Stimulated activated naive B cell treated with anti-CD40 and anti-IgM and Interleukin-4, amounts not matched to agents 10 μg/mL and 1 μg/mL and 100 μg/mL, for 72 hours (primary cell): ENCODE measurements at places on chromosomes 3 and 15.

- no peak for DNase-seq
Observed at GRCh38 chr3:128276577-128277183, 123.4 kb downstream of the EEFSEC start.

DNA sequence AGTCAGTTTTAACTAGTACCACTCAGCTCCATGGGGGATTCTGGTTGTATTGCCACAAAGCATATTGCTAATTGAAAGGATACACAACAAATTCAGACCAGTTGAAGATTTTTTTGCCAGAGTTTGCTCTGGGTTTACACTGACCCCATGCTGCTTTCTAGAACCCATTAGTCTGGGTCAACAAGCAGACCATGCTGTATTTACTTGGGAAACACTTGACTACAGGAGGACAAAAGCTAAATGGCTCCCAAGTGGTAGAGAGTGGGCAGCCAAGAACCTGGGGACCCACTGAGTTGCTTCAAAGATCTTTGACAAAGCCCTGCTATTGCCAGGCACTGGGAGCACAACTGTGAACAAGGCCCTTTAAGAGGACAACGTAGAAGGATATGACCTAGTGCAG is 86.8 kb upstream of the PSMD6 start:
- no peak for DNase-seq

DNA sequence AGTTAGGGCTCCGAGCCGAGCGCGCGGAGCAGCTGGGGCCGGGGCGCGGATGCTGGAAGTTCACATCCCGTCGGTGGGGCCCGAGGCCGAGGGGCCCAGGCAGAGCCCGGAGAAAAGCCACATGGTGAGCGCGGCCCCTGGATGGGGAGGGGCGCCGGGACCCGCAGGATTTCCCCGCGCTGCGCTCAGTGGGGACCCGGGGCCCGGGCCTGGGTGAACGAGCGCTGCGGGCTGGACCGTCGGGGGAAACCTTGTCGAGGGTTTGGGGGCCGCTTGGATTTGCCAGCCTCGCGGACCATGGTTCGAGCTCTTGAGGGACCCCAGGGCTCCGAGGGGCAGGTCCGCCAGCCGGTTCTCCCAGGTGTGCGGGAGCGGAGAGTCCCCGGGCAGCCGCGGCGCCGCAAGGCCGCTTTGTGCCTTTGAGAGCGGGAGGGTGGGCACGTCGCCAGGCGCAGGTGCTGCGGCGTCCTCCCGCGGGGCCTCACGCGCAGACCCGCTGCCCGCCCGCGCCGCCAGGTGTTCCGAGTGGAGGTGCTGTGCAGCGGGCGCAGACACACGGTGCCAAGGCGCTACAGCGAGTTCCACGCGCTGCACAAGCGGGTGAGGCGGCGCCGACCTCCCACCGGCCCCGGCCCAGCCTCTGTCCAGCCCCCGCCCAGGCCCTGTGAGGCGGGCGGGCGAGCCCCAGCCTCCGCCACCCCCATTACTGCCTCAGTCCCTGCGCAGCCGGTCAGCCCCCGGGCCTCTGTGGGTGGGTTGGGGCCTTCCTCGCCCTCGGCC is at the start of gene SNX22:
SNX22 (plus strand) TSS at position 5 of the 780 bp plus-strand sequence; CDS start at position 50, 45 bp downstream.
- DNase-seq = peak; percentile 23

DNA sequence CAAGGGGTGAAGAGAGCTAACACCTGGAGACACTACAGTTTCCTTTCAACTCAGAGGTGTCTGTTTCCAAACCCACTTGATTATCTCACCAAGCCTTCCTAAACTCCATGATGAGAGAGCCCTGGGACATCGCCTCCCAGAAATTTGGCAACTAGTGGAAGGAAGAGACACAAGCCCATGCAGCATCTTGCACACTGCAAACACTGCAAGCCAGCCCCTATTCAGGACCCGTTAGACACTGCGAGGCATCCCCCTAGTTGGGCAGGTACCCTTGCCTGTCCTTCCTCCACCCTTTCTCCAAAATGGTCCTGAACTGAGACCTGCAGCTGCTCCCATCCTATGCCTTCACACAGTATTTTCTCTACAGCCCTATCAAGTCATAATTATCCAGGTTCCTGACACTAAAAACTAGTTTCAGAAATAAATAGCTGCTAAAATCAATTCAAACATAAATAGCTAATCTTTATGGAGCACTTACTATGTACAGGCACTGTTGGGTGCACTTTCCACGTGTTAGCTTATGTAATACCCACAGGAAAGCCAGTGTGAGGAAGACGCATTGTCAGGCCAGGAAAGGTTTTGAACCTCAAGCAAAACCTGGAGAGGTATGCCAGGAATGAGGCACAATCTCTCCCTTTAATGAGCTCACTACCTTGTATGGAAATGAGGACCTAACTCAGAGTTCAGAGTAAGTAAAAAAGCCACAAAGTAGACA is 2.8 kb downstream of the MAGI1 start:
- DNase-seq = no peak

DNA sequence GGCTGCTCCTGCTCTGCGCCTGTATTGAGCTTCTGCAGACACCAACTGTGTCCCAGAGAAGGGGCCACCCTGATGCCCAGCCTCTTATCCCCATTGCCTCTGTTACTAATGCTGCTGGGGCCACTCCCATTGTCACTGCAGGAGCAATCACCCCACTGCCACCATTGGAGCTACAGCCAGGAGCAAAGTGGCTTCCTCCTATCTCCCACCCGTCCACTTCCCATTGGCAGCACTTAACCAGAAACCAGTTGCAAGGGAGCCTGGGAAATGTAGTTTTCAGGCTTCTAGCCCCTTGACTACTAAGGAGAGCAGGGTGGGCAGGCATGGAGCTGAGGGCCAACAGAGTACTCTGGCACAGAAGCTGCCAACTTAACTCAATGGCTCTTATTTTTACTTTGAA is 55.9 kb upstream of the KLF13 start:
- DNase-seq = no peak

- no peak for DNase-seq
Observed at GRCh38 chr3:27081992-27082607, 287.1 kb downstream of the NEK10 start.

DNA sequence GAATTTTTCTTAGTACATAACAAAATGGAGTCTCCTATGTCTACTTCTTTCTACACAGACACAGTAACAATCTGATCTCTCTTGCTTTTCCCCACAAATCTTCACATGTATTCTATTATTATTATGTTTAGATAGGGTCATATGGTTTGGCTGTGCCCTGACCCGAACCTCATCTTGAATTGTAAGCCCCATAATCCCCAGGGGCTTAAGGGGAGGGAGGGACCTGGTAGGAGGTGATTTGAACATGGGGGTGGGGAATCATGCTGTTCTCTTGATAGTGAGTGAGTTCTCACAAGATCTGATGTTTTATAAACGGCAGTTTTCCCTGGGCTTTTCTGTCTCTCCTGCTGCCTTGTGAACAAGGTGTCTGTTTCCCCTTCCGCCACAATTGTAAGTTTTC is 86.7 kb upstream of the SELENOK start:
- no peak for DNase-seq

DNA sequence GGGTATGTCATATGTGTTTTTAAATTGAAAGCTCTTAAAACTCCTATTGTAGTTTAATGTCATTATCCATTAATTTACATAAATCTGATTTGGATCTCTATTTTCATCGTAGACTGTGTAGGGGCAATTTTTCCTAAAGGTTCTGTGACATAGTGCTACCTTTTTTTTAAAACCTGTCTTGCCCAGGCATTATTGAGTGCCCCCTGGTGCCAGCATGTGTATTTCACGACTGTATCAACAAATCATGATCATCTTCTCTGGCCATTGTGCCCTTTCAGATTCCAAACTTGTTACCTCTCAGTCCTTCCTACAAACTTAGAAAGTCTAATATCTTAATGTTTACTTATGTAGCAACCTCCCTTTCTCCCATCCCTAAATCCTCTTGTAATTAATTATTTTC is 97.2 kb upstream of the FLNB start:
- no peak for DNase-seq

- DNase-seq = no peak
Observed at GRCh38 chr3:9903238-9903624, 583 bp downstream of the IL17RE start.

GRCh38 chr3:141646760-141647561 is 91.1 kb upstream of the RNF7 start:
- no peak for DNase-seq

DNA sequence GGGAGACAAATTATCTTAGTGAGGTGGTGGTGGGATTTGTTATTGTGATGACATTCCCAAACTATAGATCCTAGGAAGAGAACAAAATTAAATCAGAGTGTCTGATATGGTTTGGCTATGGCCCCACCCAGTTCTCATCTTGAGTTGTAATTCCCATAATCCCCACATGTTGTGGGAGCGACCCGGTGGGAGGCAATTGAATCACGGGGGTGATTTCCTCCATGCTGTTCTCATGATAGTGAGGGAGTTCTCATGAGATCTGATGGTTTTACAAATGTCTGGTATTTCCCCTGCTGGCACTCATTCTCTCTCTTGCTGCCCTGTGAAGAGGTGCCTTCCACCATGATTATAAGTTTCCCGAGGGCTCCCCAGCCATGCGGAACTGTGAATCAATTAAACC is 62.0 kb downstream of the RPL22L1 start:
- no peak for DNase-seq

DNA sequence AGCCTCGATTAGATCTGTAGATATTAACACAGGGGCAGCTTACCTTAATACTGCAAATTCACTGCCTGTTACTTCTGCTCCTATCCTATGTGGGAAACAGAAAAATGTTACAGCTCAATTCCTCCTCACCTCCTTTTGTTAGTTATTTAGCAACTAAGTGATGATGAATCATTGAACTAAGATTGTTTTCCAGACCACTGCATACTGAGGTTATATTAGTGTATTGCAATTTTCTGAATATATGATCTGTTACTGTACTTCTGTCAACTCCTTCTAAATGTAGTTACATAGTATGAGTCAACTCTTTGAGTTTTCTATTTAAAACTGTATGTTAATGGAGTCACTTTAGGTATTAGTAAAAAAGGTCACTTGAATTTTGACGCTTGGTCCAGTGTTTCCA is 331.5 kb upstream of the SLCO3A1 start:
- DNase-seq = no peak

- DNase-seq = no peak
Observed at GRCh38 chr15:42149493-42150218, 6.8 kb downstream of the PLA2G4F start.

DNA sequence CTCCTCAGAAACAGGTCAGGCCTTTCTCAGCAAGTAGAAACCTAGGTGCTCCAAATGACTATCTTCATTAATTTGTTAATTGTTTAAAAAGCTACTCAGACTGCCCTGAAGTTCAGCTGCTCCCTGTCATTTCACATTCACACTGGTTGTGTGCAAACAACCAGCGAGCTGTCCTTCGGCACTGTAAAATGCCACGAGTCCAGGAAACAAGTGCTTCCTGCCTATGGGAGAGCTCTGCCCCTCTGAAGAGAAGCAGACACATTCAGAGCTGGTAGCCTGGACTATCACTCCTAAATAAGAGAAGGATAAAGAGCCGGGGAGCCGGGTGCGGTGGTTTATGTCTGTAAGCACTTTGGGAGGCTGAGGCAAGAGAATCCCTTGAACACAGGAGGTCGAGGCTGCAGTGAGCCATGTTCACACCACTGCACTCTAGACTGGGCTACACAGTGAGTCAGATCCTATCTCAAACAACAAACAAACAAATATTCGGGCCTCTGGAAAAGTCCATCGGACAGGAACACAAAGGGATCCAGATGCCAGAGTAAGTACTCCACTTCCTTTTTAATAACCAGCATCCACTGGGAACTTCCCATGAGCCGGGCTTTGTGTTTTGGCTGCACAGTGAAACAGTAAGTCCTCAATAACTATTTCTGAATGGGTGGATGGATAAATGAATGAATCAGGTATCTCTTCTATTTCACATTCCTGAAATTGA is 114.4 kb upstream of the WNT5A start:
- DNase-seq = no peak

- DNase-seq = no peak
Observed at GRCh38 chr3:116103868-116104530, 341.3 kb downstream of the LSAMP start.

DNA sequence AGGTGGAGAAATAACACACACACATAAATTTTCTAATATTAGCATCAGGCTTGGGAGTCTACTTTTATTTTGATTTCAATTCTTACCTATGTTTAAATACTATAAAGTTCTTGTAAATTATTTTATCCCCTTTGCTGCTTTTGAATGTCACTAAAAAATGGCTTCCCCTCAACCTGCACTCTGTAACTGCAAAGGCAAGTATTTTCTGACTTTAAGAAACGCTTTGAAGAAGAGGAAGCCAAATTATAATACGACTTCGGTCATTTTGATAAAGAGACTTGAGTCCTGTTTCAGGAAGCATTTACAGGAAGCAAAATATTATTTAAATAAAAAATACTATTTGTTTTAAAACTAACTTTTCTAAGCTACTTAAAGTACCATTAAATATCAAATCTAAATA is 627.7 kb upstream of the AGTR1 start:
- DNase-seq = no peak

DNA sequence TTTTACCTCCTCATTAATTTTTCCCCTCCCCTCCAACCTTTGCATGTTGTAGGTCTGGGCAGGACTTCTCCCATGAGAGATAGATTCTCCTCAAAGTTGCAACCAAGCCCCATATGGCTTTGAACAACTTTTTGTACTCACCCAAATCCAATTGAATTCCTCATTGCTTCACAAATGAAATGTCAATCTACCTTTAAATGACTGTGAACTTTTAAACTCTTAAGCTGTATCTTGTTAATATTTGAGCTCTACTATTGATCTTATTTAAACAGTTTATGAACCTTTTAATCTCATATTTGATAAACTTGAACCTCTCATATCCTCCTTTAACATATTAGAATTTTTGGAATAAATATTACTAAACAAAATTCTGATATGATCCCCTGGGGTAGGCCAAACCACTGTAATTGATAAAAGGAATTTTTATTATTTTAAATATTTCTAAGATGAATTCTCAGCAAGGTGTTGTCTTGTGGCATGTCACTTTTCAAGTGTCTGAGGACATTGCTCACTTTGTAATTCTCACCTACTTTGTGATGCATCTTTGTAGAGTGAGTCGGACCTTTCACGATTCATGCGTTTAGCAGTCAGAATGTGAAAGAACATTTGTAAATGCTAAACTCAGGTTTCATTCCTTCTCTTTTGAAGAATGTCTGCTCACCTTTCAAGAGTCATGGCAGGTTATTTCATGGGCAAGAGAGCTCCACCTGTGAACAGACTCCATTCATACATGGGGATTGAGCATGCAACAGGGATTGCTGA is 23.4 kb upstream of the GREM1 start:
- no peak for DNase-seq

GRCh38 chr3:71033681-71034220 is 549.8 kb downstream of the FOXP1 start:
- no peak for DNase-seq

- no peak for DNase-seq
Observed at GRCh38 chr3:6120786-6121185, 740.1 kb upstream of the GRM7 start.

DNA sequence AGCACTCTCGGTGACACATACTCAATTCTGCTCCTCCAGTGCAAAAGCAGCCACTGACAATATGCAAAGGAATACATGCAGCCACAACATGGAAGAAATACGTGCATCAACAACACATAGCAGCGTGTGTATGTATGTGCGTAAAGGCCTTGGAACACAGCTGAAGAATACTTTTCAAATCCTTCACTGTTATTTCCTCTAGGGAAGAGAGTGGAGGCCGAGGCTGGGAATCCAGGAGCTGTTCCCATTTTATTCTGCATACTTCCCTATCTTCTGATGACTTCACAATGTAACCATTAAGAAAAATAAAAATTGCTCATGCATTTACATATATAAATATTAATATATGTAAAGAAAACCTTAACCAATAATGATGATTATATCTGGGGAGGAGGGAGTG is 36.6 kb upstream of the MGLL start:
- DNase-seq = no peak

GRCh38 chr15:31499236-31499952 is 172.8 kb downstream of the KLF13 start:
- DNase-seq = no peak
